ENCODE measurements at places on chromosomes 1 and 21.

DNA sequence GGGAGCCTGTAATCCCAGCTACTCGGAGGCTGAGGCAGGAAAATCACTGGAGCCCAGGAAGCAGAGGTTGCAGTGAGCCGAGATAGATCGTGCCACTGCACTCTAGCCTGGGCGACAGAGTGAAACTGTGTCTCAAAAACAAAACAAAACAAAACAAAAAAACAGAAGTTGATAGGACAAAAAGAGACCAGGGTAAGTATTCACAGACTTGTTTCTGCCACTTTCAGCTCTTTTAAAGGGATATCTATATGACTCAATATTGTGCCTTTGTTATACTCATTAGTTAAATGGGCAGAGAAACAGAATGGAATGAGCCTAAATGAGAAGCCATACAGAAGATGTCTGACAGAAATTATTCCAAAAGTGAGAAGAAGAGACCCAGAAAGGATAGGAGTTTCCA is 23.1 kb upstream of the ABL2 start:
- DNase-seq = no peak

GRCh38 chr21:25980710-25981109 is 189.9 kb downstream of the APP start:
- DNase-seq = no peak

DNA sequence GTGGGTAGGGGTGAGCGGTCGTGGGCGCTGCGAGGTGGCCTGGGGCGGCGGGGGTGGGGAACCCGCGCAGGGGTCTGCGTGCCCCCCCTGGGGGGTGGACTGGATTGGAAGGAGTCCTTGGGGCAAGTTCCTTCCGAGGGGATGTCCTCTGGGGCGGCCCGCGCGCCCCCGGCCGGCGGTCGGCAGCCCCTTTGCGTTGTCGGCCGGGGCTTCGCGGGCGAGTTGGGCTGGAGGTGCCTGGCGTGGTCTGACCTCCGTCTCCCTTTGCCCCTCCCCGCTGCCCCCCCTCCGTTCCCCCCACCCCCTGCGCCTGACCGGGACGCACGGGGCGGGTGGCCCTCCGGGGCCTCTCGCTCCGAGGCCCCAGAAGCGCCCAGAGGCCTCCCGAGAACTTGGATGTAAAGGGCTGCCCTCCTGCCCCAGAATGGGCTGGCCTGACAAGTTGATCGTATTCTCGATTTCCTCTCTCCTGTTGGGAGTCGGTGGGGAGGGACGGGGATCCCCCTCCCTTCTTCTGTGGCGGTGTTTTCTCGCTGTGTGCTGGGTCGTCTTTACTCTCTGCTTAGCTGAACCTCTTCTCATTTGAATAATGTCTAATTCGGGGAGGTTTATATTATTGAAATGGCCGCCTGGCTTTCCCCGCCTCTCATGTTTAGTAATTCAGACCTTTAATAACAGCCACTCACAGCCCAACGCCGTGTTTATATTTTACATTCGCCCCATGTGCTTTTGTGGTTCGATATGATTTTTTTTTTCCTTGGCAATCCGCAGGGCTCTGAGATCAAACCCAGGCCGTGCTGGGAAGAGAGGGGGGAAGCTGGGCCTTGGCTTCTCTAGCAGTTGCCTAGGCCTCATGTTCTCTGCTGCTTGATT is 1.3 kb downstream of the POU2F1 start:
- DNase-seq = peak; percentile 64

- peak; percentile 67 for DNase-seq
These were observed 323.3 kb downstream of the RPS6KC1 start for GRCh38 chr1:213374369-213374768.

- DNase-seq = no peak
These were observed 5.3 kb upstream of the S100B start for GRCh38 chr21:46610018-46610701.

DNA sequence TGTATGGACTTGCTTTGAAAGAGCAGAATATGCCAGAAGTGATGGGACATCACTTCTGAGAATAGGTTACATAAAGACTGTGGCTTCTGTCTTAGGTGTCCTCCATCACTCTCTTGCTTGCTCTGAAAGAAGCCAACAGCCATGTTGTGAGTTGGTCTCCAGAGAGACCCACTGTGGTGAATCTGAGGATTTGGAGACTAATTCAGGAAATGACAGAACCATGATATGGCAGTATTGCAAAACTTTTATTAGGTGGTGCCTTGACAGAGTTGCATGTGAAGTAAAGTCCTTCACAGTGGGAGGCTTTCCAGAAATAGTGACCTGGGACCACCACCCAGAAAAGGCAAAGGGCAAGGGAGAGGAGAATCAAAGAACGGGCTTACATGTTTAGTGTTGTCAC is 628.6 kb downstream of the KCNT2 start:
- DNase-seq = no peak

DNA sequence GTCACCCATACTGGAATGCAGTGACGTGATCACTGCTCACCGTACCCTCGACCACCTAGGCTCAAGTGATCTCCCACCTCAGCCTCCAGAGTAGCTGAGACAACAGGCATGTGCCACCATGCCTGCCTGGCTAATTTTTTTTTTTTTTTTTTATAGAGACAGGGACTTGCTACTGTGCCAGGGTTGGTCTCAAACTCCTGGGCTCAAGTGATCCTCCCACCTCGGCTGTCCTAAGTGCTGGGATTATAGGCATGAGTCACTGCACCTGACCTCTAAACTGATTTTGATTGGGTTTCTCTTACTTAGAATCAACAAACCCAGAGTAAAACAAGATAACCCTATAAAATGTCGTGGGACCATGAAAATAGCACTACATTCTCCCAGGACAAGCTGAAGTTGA is 112.0 kb downstream of the UBE2U start:
- DNase-seq = no peak

DNA sequence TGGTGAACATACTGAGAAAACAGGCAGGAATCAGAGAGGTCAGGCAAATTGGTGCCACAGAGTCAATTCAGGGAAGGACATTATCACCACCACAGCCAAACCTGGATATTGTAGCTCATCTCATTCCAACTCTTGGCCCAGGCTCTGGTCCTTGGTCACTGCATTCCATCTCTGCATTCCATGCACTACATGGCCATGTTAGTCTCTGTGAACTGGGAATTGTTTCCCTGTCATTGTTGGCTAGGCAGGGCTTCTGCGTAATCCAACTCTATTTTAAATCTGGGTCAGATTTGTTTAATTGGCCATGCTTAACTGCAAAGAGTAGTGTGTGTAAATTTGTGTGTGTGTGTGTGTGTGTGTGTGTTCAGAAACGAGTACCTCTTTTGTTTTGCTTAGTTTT is 837.6 kb upstream of the ADAMTS5 start:
- DNase-seq = no peak

GRCh38 chr1:39645411-39646043 is 6.1 kb upstream of the HEYL start:
- DNase-seq = no peak

GRCh38 chr1:204678721-204679475 is 6.6 kb downstream of the LRRN2 start:
- DNase-seq = no peak

DNA sequence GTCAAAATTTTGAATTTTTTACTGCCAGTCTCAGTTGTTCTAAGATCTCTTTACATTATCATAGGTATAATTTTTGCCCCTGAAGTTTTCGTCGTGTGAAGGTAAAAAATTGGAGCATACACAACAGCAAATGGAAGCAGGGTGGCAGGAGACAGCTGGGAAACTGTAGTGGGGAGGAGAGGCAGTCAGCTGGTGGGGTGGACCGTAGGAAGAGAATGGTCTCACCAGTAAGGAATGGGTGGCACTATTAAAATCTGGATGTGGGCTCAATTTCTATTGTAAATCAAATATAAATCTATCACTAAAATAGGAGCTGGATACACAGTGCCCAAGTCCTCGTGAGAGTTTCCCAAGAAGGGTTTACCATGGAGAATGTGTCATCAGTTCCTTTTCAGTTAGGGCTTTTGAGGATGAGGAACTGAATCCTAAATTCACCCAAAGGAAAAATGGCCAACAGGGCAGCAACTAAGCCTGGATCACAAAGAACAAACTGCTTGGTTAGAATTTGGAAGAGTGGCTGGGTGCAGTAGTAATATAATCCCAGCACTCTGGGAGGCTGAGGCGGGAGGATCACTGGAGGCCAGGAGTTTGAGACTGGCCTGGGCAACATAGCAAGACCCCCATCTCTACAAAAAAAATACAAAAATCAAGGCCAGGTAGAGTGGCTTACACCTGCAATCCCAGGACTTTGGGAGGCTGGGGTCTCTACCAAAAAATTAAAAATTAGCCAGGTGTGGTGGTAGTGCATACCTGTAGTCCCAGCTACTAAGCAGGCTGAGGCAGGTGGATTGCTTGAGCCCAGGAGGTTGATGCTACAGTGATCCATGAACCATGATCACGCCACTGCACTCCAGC is 10.5 kb upstream of the IRF2BP2 start:
- DNase-seq = no peak

GRCh38 chr1:169884634-169885033 is 9.1 kb downstream of the SCYL3 start:
- no peak for DNase-seq

DNA sequence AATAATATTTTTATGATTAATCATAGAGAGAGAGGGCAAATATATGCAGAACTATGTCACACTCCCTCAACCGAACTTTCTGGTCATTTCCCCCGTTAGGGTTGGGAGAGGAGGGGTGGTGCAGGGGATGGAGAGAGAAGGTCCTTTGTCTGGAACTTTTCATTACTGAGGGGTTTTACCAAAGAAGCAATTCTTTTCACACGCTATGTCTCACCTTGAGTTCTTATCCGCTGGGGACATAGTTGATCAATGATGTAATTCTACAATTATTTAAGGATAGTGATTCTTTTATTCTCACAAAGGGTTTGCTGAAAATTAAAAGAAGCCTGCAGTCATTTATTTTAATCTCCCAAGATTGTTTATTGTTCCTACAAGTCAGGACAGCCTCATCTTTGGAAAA is 98.3 kb upstream of the RUNX1 start:
- DNase-seq = no peak

- no peak for DNase-seq
These were observed 28.8 kb downstream of the DR1 start for GRCh38 chr1:93374334-93375106.

DNA sequence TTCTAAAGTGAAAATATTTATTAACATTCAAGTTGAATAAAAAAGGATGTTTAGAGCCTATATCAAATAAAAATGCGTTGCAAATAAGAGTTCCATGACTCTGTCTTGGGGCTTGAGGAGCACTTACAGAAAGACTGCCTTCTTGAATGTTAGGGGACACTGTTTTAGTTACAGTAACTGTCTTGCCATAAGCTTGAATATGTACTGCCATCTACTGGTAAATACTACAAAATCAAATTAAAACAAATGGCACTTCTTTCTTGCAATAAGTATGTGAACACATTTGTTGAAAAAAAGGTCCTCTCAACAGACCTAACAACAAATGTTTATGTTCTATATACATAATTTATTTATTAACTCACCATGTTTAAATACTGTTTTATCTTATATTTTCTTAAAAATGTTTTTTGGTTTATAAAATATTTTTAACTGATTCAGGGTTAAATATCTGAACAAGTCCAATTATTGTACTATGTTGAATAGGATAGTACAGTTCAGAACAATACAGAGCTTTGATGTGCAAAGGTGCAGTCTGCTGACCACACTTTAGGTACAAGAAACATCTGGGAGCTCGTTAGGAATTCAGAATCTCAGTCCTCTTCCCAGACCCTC is 199.5 kb downstream of the LRRIQ3 start:
- DNase-seq = peak; percentile 44

DNA sequence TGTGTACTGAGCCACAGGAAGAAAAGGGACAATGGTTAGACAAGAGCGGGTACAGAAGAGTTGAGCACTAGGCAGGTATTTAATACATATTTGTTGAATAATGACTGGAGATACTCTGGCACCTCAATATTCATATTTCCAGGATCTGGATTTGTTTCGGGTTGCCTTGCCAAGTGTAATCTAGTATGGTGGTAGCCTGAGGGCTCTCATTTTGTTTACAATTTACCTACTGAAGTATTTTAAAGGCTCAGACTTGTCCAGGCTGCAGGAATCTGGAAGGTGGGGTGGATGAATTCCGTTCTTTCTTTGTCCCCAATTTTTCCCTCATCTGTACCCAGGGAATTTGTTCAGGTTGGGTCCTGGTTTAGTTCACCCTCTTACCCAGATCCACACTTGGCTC is 95.0 kb downstream of the CACHD1 start:
- DNase-seq = no peak

GRCh38 chr1:219038398-219038797 is 135.3 kb upstream of the LYPLAL1 start:
- no peak for DNase-seq

- DNase-seq = no peak
These were observed 328.8 kb downstream of the PLA2G4A start for GRCh38 chr1:187157552-187157951.

GRCh38 chr1:91872559-91873081 is 13.3 kb downstream of the TGFBR3 start:
- DNase-seq = no peak

GRCh38 chr21:44649521-44650100 is 3.4 kb downstream of the KRTAP10-11 start:
- DNase-seq = no peak

- DNase-seq = no peak
These were observed 354.6 kb upstream of the ADGRL2 start for GRCh38 chr1:81446000-81446669.

- no peak for DNase-seq
These were observed 19.2 kb upstream of the PEX10 start for GRCh38 chr1:2431518-2431917.

GRCh38 chr1:106233511-106233910 is 823.0 kb upstream of the PRMT6 start:
- DNase-seq = no peak

- DNase-seq = no peak
These were observed 329.7 kb upstream of the USP24 start for GRCh38 chr1:55544826-55545225.

DNA sequence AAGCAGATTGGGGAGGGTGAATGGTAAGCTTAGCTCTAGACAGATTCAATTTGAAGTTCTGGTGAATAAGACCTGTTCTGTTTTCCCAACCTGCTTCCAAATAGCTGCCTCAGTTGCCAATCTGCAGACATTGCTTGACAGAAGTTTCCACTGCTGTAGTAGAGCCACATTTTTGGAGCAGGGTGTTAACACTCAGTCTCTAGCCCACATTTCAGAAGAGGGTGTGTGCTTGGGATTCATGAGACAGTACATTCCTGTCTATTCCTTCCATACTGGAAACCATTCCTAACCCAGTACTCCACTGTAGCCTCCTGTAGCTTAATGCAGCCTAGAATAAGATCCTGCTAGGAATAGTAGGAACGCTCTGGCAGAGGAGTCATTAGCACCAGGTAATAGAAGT is 450.5 kb downstream of the NUF2 start:
- DNase-seq = no peak

- DNase-seq = no peak
These were observed 54.2 kb upstream of the USP1 start for GRCh38 chr1:62382658-62382955.

- DNase-seq = no peak
These were observed 32.2 kb downstream of the BATF3 start for GRCh38 chr1:212667223-212668139.

GRCh38 chr1:196951711-196952394 is 8.3 kb downstream of the CFHR2 start:
- no peak for DNase-seq
